Osteocyte (in vitro differentiated cells): ENCODE measurements at places on chromosomes 5 and 9. TPM values are rescaled to one million over a fixed set of nuclear protein-coding genes. Genes with fewer than 3 reads are reported as not detected.
A peak's percentile ranks its signal among the peaks of the same experiment; 100 is the strongest.

The IDNK gene
- 4.3 and 5.7 TPM in 2 replicates for total RNA-seq

DNA sequence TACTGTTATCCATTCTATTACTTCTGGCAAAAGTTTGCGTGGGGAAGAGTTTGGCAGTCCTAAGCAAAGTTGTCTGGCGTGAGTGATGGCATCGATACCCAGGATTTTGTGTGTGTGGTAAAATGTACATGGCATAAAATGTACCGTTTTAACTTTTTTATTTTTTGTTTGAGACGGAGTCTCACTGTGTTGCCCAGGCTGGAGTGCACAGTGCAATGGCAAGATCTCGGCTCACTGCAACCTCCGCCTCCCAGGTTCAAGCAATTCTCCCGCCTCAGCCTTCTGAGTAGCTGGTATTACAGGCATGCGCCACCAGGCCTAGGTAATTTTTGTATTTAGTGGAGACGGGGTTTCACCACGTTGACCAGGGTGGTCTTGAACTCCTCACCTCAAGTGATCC, 55.4 kb upstream of the TJP2 start:
- peak; percentile 19 for DNase-seq

The ECM2 gene
- 53.3 and 56.0 TPM in 2 replicates for total RNA-seq

- DNase-seq: no peak
These were observed 142.5 kb downstream of the ACER2 start for GRCh38 chr9:19551124-19551929.

DNA sequence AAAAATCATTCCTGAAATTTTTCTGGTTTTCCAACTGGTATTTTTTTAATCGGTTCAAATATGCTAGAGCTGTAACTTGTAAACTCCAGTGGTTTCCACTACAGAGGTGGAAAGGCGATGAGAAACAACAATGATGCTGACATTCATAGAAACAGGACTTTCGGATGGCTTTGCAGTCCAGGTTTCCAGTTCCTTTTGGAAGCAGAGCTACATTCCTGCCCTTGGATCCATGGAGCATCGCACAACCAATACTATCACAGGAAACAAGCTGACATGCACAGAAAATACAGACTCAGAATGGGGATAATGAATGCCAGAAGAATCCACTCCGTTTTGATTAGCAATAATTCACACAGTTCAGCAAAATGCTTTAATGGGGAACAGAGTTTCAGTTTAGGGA, 140.0 kb downstream of the EPB41L4A start:
- no peak for DNase-seq

DNA sequence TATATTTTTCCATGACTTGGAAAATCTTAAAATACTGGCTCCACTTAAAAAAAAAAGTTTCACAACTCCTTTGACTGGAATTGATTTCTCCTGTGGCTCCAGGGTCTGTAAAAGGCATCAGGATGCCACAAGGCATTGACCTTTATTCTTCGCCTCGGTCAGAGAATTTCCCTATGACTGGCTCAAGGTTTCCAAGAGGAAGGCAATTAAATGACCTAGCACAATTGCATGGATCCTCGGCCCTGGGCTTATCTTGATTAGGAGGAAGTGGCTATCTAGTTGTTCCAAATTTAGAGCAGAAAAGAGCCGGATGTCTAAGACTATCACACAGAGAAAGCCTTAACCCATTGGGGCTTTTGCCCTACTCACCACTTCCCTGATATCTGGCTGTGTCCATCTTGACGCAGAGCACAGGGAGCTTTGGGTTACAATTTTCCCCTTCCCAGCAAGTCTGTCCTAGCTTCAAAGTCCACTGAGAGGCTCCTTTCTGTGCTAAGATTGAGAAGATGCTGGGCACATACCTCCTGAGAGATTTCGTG, 56.9 kb upstream of the COL15A1 start:
- DNase-seq: no peak

The PPWD1 gene
- total RNA-seq: 28.6 and 33.2 TPM in 2 replicates

The SHOC1 gene
- not detected in 2 replicates for total RNA-seq

DNA sequence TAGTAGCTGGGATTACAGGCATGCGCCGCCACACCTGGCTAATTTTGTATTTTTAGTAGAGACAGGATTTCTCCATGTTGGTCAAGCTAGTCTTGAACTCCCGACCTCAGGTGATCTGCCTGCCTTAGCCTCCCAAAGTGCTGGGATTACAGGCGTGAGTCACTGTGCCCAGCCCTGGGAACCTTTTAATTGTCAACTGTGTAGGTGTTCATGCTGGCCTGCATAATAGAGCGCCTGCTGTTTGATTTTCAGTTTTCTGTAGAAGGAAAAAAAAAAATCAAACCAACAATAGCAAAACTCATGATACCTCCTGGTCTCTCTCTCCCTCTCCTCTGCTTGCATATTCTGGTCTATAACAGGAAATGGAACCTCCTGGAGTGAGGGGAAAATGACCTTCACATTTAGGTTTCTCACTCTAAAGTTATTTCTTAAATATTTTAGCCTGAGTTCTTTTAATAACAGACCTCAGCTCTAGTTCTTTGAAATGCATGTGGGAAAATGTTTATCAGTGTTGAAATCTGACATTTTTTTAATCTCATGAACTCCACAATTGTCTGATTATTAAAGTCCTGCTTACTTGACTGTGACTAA, 51.7 kb downstream of the EXOSC2 start:
- DNase-seq: no peak

GRCh38 chr9:126328407-126328806, 1.8 kb downstream of the MVB12B start:
- no peak for DNase-seq

GRCh38 chr9:3271581-3271980, 254.2 kb downstream of the RFX3 start:
- no peak for DNase-seq

The SFXN1 gene
- total RNA-seq: 39.7 and 44.6 TPM in 2 replicates

The C5orf47 gene
- not detected in 2 replicates for total RNA-seq

- DNase-seq: no peak
These were observed 145.8 kb upstream of the MEF2C start for GRCh38 chr5:89028595-89029285.

- DNase-seq: peak; percentile 93
These were observed 529 bp upstream of the NRARP start for GRCh38 chr9:137302449-137303150.

The ADAMTS2 gene
- 10.7 and 12.2 TPM in 2 replicates for total RNA-seq

- no peak for DNase-seq
These were observed 287.9 kb downstream of the AGTPBP1 start for GRCh38 chr9:85453850-85454249.

The STXBP1 gene
- total RNA-seq: 44.9 and 46.5 TPM in 2 replicates

The RASEF gene
- total RNA-seq: not detected in 2 replicates

The OLFML2A gene
- 146 and 169 TPM in 2 replicates for total RNA-seq

The IL4 gene
- total RNA-seq: not detected in 2 replicates
